ENCODE measurements at places on chromosomes 11 and 22. TPM values are rescaled to one million over a fixed set of nuclear protein-coding genes. Genes with fewer than 3 reads are reported as not detected.

DNA sequence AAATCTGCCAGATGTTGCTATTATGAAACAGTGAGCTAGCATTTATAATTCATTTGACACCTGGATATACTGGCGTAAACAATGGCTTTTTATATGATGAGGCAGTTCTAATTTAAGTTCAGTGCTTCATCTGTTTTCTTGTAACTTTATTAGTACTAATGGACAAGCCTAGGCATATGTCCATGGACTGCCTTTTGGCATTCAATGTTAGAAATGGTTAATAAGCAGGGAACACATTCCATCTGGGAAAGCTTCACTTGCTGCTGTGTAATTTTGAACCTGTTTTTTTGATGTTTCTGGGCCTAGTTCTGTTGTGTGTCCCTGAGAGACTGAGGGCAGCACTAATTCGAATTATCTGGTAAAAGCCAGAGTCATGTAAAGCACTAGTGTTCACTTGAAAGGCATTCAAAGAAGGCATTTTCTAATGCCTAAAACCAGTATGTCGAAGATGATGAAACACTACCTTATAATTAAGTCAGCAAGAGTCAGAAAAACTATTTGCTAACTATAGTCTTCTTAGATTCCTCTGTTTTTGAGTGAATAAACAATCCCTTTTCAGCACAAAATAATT, 138.5 kb downstream of the SWAP70 start:
- DNase-seq: no peak

C11orf65 gene
- 2.6 TPM for polyA plus RNA-seq

- no peak for DNase-seq
Measured at GRCh38 chr11:69039501-69039900, 9.2 kb upstream of the TPCN2 start.

- DNase-seq: no peak
Measured at GRCh38 chr22:21016644-21017420, 1.9 kb downstream of the P2RX6 start.

ATF4 gene
- polyA plus RNA-seq: 309 TPM

DNA sequence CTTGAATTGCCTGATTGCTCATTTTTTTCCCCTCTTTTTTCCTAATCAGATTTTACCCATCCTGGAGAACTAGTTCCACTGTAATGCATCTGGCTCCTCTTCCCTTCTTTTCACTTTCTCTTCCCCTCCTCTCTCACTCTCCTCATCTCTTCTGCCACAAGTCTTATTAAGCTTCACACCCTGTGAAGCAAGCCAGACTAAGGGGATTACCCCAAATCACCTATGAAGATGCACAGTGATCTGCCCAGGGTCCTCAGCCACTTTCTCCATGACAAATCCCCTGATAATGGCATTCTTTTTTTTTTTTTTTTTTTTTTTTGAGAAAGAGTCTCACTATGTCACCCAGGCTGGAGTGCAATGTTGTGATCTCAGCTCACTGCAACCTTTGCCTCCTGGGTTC, 11.2 kb downstream of the UBASH3B start:
- DNase-seq: no peak

DNA sequence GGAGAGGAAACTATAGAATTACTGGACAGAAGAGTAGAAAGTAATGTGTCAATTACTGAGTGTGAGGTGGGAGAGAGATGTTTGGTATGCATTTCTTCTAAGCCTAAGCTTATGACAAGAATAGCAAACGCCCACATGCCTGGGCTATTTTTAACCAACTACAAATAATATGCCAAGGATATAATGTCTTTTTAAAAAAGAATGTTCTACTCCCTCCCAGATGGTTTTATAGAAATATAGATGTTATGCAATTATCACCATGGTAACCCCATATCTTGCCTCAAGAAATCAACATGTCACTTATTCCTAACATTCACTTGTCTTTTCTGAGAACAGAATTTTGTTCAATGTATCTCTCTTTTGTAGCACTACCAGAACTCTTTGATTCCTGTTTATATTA, 996.7 kb upstream of the CHORDC1 start:
- no peak for DNase-seq

DNA sequence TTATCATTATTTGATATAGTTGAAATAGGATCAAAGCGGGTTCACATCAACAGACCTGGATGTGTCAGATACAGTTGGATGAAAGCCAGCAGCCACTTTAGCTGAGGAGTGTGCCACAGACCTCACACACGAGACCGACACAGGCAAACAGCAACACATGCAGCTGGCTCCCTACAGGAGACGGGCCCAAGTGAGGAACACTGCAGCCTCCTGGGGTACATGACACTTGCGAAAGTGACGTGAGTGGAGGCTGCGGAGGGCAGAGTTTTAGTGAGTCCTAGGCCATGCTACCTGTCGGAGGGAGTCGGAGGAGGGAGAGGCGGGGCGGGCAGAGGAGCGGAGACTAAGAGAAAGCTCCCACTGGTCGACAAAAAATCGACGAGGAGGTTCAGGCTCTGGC, 100.9 kb upstream of the BID start:
- DNase-seq: no peak

DNA sequence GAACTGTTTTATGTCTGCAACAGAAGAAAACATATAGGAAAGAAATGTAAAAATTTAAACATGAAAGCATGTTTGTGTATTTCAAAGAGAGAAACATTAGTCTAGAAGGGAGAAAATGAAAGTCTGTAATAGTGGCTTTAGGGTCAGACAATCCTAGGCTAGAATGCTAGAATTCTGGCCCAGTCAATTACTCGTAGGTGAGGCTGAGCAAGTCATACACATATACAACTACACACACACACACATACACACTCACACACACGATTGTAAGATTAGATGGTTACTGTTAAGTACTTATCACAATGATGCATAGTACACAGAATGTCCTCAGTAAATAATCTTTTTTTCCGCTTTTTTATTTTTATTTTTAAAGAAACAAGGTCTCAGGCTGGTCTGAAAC, 37.7 kb upstream of the PCF11 start:
- no peak for DNase-seq

DNA sequence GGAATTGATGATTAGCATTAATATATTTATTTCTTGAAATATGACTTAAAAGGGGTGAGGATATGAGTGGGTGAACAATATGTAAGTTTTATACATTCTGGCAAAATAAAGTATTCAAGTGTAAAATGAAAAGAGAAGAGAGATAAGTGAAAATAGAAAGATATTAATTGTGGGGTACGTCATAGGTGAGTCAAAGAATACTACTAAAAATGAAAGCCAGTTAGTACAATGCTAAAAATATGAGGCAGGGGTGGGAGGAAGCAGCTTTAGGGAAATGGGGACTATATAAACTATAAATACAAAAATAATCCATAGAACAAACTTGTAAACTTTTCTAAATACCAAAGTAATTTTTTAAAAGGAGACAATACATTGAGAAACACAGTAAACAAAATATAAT, 661.4 kb downstream of the CNTN5 start:
- no peak for DNase-seq

GRCh38 chr22:27845644-27846043, 44.1 kb upstream of the MN1 start:
- DNase-seq: no peak

NUMA1 gene
- polyA plus RNA-seq: 256 TPM

CCDC87 gene
- polyA plus RNA-seq: 0.32 TPM

GRCh38 chr11:5234381-5234834, at the start of gene HBD:
Gene HBD (minus strand): TSS chr11:5234483. CDS start chr11:5234433, 50 bp downstream.
- DNase-seq: no peak

DNA sequence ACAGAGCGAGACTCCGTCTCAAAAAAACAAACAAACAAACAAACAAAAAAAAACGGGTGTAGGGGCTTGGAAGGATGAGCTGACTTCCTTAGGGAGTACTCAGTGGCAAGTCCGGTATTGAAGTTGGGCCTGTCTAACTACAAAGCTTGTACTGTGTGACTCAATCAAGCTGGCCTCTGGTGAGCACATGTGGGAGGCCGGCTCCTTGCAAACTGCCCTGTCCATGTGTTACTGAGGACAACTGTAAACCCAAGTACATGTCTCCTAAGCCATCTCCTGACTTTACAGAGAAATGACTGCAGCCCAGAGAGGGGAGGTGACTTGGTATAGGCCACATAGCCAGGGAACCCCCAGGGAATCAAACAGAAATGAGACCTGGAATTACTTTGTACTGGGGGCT, 11.6 kb downstream of the RIBC2 start:
- DNase-seq: no peak

CASP5 gene
- not detected for polyA plus RNA-seq

NUP98 gene
- 63.0 TPM for polyA plus RNA-seq

DENND6B gene
- polyA plus RNA-seq: 17.9 TPM

- DNase-seq: no peak
Measured at GRCh38 chr22:38867471-38868285, 4.3 kb downstream of the CBX6 start.

DNA sequence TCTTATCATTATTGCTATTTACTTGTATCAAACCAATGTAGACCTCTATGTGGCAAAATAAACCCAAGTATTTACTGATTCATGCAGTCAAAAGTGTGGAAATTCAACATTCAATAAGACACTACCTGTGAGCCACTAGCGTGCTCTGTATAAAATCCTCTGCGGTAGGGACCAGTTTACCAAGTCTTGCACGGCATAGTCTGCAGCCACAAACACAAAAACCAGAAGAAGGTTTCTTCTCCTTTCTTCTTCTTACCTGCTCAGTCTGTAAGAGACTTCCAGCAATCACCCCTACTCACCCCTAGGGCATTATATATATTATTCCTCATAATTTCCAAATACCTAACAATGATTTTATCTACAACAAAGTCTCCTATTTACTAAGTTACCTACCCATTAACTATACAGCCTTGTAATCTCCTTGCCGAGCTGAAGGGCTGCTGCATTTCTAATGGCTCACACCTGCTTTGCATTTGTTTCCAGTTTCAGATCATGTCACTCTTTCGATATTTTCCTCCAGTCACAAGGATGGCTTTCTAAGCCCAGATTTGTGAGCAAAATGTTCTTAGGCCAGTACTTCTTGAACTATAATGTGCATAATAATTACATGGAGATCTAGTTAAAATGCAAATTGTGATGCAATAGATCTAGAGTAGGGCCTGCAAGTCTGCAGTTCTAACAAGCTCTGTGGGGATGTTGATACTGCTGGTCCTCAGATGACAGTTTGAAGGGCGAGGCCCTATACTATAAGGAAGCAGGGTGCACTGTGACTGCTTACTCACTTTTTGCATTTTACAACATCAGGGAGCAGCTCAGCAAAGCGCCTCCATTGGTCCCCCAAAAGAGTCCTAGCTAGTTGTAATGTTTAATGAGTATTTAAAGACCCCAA, 191.9 kb upstream of the DDI1 start:
- DNase-seq: no peak

VSIG10L2 gene
- 0.01 TPM for polyA plus RNA-seq

GDPD5 gene
- polyA plus RNA-seq: 12.2 TPM

- no peak for DNase-seq
Measured at GRCh38 chr11:45968901-45969300, 46.4 kb downstream of the LARGE2 start.

GRCh38 chr11:1505480-1505879, 18.9 kb upstream of the MOB2 start:
- DNase-seq: no peak

KCNQ1OT1 gene
- 0.86 TPM for polyA plus RNA-seq

- no peak for DNase-seq
Measured at GRCh38 chr22:43811777-43812148, 342 bp downstream of the EFCAB6 start.

DNA sequence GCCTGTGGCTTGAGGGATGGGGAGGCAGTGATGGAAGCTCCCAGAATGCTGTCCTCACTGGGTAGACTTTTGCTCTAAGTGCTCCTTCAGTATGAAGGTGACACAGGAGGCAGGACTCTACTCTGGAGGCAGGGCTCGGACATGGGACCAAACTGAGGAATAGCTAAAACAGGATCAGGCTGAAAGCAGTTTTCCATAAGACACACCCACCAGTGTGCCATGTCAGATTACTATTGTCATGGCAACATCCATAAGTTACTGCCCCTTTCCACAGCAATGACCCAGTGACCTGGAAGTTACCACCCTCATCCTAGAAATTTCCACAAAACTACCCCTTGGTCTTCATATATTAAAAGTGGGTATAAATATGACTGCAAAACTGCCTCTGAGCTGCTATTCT, 43.6 kb upstream of the GALNT18 start:
- DNase-seq: no peak

ACR gene
- 0.46 TPM for polyA plus RNA-seq

PANX2 gene
- 2.2 TPM for polyA plus RNA-seq

GRCh38 chr22:26812731-26813130, 155.3 kb downstream of the MIAT start:
- DNase-seq: no peak

ADAMTS15 gene
- polyA plus RNA-seq: 60.1 TPM

- DNase-seq: no peak
Measured at GRCh38 chr11:106063009-106063408, 14.1 kb downstream of the KBTBD3 start.

DNA sequence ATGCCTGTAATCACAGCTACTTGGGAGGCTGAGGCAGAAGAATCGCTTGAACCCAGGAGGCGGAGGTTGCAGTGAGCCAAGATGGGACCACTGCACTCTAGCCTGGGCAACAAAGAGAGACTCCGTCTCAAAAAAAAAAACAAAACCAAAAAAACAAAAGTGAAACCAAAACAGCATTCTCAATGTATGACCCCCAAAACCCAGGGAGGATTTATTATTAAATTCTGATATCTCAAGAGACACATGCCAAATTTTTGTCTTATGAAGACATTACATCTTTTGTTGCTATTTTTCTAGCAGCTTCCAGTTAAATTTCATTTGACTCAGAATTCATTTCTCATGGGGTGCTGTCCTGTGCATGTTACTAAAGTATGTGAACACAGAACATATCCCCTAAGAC, 3.0 kb upstream of the YPEL4 start:
- no peak for DNase-seq

GRCh38 chr11:67645521-67646461, 4.7 kb downstream of the ACY3 start:
- DNase-seq: no peak

DNA sequence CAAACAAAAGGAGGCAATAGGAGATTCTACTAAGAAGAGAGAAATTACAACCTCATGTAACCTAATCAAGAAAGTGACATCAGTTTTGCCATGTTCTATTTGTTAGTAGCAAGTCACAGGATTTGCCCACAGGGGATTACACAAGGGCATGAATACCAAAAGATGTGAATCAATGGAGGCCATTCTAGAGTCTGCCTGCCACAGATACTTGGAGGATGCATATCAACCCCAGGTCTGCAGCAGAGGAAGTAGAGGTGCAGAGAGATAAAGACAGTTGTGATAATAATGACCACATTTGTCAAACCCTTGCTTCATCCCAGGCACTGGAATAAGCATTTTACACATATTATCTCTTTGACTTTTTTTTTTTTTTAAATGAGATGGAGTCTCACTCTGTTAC, 2.4 kb upstream of the ASCC2 start:
- no peak for DNase-seq

GRCh38 chr11:2443406-2443805, 908 bp downstream of the TRPM5 start:
- DNase-seq: no peak

- DNase-seq: no peak
Measured at GRCh38 chr11:104451197-104451893, 287.4 kb upstream of the PDGFD start.

DNA sequence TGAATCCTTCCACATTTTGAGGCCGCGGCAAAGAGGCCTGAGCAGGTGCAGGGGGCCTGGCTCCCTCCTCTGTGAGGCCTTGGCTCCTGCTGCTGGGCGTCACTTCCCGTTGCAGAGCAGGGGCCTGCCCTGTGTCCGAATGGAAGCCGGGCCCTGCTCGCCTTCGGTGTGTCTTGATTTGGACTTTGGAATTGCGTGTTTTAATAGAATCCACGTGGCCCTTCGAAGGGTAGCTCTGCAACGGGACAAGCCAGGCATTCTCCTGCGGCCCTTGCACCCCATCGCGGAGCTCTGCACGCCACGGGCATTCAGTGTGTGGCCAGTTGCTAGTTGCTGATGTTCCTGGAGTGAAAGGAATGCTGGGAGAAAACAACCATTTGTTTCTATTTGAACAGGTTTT, 25.8 kb downstream of the SAMM50 start:
- DNase-seq: no peak
